ENCODE measurements at places on chromosomes 2 and 18. TPM values are rescaled to one million over a fixed set of nuclear protein-coding genes. Genes with fewer than 3 reads are reported as not detected.

DNA sequence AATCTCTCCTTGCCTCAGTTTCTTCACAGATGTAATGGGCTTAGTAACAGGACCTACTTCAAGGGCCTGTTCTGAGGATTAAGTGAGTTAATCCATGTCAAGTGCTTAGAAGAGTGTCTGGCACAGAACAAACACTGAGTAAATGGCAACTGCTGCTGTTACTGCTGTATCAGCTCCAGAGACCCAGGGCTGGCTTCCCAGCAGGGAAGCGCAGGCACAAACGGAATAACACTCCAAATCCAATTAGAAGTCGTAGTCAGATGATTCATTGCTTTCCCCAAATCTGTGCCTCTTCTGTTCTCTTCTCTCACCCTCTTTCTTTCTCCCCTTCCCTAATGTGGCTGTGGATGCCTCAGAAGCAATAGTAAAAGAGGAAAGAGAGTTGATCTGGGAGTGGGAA lies 101.1 kb upstream of the FZD7 start:
- no peak overlapping the region for H3K27ac ChIP-seq
- no peaks in the 10 kb centered on the region for H3K36me3 ChIP-seq
- DNase-seq: no peak
- no peaks in the 10 kb centered on the region for H3K27me3 ChIP-seq
- no peak overlapping the region for H3K4me3 ChIP-seq

DNA sequence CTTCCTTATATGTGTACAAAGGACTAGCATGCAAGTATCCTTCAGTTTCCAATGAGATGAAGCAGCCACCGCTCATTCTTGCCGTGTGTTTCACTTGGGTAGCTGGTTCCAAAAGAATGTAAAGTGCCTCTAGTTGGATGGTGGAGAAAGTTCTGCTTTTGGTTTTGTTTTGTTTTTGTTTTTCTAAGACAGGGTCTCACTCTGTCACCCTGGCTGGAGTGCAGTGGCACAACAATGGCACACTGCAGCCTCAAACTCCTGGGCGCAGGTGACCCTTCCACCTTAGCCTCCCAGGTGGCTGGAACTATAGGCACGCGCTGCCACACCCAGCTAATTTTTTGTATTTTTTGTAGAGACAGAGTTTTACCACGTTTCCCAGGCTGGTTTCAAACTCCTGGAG lies 8.3 kb downstream of the ANXA4 start:
- H3K36me3 ChIP-seq: peaks cover 7% of the 10 kb centered on the region
- H3K27me3 ChIP-seq: no peaks in the 10 kb centered on the region
- no peak overlapping the region for H3K4me3 ChIP-seq
- H3K4me1 ChIP-seq: peaks cover 89% of the 10 kb centered on the region
- no peak for DNase-seq

- no peak overlapping the region for H3K4me3 ChIP-seq
- no peaks in the 10 kb centered on the region for H3K36me3 ChIP-seq
- H3K27ac ChIP-seq: no peak overlapping the region
- H3K4me1 ChIP-seq: peaks cover 1% of the 10 kb centered on the region
- peaks cover 21% of the 10 kb centered on the region for H3K27me3 ChIP-seq
Measured at GRCh38 chr18:75154997-75155396, 53.9 kb downstream of the PTGR3 start.

GRCh38 chr2:171173087-171173486 lies 12.4 kb upstream of the TLK1 start:
- no peak overlapping the region for H3K4me3 ChIP-seq
- H3K27ac ChIP-seq: no peak overlapping the region
- no peak for DNase-seq
- no peaks in the 10 kb centered on the region for H3K27me3 ChIP-seq
- no peaks in the 10 kb centered on the region for H3K36me3 ChIP-seq
- peaks cover 40% of the 10 kb centered on the region for H3K4me1 ChIP-seq

DNA sequence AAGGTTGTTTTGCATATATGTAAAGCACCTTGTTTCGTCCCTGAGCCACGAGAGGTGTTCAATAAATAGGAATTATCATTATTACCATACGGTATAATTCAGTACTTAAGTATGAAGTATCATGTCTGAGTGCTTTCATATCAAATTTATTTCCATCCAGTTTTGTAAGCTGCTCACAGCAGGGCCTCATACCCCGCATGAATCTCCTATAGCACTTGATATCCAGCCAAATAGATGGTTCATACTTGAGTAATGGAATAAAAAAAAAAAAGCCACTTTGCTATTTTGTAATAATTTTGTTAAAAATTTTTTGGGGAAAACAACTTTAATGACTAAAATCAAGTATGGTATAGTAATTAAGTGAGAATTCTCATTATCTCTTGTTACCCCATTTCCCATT lies 160.8 kb upstream of the NOSTRIN start:
- no peak overlapping the region for H3K4me3 ChIP-seq
- H3K27ac ChIP-seq: no peak overlapping the region
- no peaks in the 10 kb centered on the region for H3K4me1 ChIP-seq

DNA sequence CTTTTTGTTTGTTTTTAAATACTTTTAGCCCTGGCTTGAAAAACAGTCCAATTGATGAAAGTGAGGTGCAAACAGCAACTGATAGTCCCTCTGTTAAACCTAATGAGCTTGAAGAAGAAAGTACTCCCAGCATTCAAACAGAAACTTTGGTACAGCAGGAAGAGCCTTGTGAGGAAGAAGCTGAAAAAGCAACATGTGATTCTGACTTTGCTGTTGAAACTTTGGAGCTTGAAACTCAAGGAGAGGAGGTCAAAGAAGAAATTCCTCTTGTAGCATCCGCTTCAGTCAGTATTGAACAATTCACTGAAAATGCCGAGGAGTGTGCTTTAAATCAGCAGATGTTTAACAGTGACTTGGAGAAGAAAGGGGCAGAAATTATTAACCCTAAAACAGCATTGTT lies 30.6 kb upstream of the DYSF start:
- DNase-seq: no peak
- no peak overlapping the region for H3K27ac ChIP-seq
- H3K4me3 ChIP-seq: no peak overlapping the region
- peaks cover 13% of the 10 kb centered on the region for H3K4me1 ChIP-seq
- peaks cover 11% of the 10 kb centered on the region for H3K36me3 ChIP-seq

Gene FEV
- total RNA-seq: not detected

GRCh38 chr2:124877141-124877577 lies 852.1 kb downstream of the CNTNAP5 start:
- H3K36me3 ChIP-seq: no peaks in the 10 kb centered on the region
- DNase-seq: no peak
- no peaks in the 10 kb centered on the region for H3K4me1 ChIP-seq
- no peaks in the 10 kb centered on the region for H3K27me3 ChIP-seq

- no peaks in the 10 kb centered on the region for H3K36me3 ChIP-seq
- H3K27ac ChIP-seq: no peak overlapping the region
- no peak for DNase-seq
- H3K4me1 ChIP-seq: no peaks in the 10 kb centered on the region
- no peaks in the 10 kb centered on the region for H3K27me3 ChIP-seq
- no peak overlapping the region for H3K4me3 ChIP-seq
Measured at GRCh38 chr2:21466341-21466927, 342.7 kb downstream of the TDRD15 start.

Gene TBR1
- total RNA-seq: not detected

GRCh38 chr2:226738821-226739544 lies 60.6 kb downstream of the IRS1 start:
- H3K4me1 ChIP-seq: peaks cover 60% of the 10 kb centered on the region
- H3K36me3 ChIP-seq: no peaks in the 10 kb centered on the region
- peak overlapping the region; percentile 66 for H3K27ac ChIP-seq
- peak; percentile 79 for DNase-seq
- no peak overlapping the region for H3K4me3 ChIP-seq

DNA sequence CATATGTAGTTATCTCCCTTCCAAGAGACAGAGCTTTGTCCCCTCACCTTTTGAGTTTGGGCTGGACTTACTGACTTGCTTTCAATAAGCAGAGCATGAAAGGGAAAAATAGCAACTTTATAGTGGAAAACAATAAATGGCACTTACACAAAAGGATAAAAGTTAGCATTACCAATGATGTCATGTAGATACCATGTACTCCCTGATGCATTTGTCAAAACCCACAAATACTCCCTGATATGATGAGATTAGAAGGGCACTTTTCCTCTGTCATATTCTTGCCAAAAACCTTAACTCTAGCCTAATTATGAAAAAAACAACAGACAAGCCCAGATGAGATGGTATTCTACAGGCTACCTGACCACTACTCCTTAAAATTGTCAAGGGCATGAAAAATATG lies 16.0 kb downstream of the HIBCH start:
- H3K4me1 ChIP-seq: no peaks in the 10 kb centered on the region
- DNase-seq: no peak
- H3K4me3 ChIP-seq: no peak overlapping the region
- H3K27ac ChIP-seq: no peak overlapping the region
- no peaks in the 10 kb centered on the region for H3K27me3 ChIP-seq

GRCh38 chr18:35143622-35144596 lies 96.9 kb upstream of the ZNF397 start:
- H3K4me3 ChIP-seq: no peak overlapping the region
- H3K27me3 ChIP-seq: no peaks in the 10 kb centered on the region
- H3K27ac ChIP-seq: no peak overlapping the region
- DNase-seq: peak; percentile 47
- 0 out of 2 replicates have a peak, but pooled peaks cover 9% of the 10 kb centered on the region for H3K4me1 ChIP-seq
- peaks cover 22% of the 10 kb centered on the region for H3K36me3 ChIP-seq
